ENCODE measurements at places on chromosomes 7 and 10. TPM values are rescaled to one million over a fixed set of nuclear protein-coding genes. Genes with fewer than 3 reads are reported as not detected.

- no peak for DNase-seq
Measured at GRCh38 chr7:147432079-147432478, 1158.5 kb upstream of the C7orf33 start.

The ACADSB gene
- total RNA-seq: 4.2 TPM

DNA sequence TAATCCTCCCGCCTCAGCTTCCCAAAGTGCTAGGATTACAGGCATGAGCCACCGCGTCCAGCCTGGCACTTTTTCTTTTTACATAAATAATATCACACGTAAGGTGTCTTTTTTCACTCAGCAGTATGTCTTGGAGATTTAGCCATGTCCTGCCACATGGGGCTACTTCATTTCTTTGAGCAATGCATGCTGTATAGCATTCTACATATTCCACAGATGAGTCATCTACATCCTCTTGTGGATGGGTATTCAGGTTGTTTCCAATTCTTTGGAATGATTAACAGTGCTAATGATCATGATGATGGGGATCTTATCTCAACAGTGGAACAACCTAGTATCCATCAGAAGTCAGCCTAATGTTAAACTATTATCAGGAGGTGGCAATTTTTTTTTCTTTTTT is 50.8 kb downstream of the ZNF503 start:
- no peak for DNase-seq

- peak; percentile 4 for DNase-seq
Measured at GRCh38 chr10:84076540-84077195, 62.6 kb upstream of the GHITM start.

The NPFFR1 gene
- total RNA-seq: not detected

All from fibroblast of villous mesenchyme (primary cell).